ENCODE measurements at places on chromosomes 5 and 9.

- no peak for DNase-seq
These were observed 117.9 kb upstream of the NR5A1 start for GRCh38 chr9:124625087-124625486.

GRCh38 chr5:133363807-133364587 lies 248.3 kb downstream of the FSTL4 start:
- no peak for DNase-seq

GRCh38 chr5:180604271-180604670 lies 13.0 kb upstream of the SCGB3A1 start:
- DNase-seq: no peak

DNA sequence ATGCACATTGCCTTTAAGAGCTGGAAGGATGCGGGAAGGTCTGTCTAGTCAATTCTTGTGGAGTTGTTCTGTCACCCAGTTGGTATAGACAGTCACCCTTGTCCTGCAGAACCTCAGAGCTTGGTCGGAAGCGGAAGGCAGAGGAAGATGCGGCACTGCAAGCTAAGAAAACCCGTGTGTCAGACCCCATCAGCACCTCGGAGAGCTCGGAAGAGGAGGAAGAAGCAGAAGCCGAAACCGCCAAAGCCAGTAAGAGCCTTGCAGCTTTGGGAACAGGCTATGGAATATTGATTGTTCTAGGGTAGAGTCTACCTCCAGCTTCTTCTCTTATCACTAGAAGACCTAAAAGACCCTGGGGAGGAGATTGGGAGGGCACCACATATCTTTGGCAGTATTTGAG lies 6.5 kb downstream of the TCOF1 start:
- no peak for DNase-seq

DNA sequence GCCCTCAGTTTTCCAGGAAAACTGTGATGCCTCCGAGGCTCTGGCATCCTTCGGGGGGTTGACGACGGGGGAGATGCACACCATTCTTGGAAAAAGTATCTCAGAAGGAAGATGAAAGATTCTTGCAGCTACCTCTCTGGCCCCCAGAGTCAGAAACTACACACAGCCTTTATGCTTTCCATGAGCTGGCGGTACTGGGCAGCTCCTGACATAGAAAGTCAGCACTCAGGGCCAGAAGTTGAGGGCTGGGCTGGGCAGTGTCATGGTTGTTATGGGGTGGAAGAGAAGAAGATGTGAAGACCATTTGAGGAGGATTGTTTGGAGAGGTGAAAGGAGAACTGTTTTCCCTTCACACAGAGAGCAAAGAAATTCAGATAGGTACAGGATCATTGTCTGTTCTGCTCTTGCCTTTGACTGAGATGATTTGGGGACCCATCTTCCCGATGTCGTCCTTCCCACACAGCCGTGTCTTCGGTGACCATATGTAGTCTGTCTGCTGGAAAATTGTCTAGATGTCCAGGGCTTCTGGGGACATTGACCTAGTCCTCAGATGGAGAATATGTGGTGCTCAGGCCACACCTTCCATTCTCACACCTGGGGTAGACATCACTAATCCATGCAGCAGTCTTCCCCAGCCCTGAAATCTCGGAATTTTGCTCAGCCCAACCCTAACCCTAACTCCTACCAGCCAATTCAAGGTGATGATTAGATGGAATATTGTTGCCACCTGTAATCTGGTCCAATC lies 237.1 kb downstream of the CACNA1B start:
- no peak for DNase-seq

DNA sequence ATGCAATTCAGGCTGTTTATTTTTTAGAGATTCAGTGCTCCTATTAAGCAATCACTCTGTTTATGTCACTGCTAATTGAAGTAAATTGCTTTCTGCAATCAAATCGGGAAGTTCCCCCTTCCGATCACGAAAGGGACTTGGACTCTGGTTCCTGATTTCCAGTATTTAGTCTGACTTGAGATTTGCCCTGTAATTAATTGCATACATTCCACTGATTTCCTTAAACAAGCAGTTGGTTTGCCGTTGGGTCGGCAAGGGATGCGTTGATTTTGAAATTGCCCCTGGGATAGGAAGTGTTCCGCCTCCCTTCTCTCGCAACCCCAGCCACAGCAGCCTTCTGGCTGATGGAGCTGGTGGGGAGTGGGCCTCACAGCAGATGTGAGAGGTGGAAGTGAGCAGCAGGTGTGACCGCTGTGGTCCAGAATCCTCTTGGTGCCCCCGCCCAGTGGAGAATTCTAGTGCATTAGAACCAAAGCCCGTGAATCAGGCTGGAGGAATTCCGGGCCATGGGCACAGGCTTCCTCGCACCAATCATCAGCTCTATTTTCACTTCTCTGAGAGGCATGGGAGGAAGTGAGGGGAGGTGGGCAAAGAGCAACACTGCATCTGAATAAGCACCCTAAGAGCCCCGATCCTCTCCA lies 102.5 kb downstream of the SPRY4 start:
- no peak for DNase-seq

GRCh38 chr9:7226007-7226640 lies 468.4 kb downstream of the KDM4C start:
- no peak for DNase-seq

DNA sequence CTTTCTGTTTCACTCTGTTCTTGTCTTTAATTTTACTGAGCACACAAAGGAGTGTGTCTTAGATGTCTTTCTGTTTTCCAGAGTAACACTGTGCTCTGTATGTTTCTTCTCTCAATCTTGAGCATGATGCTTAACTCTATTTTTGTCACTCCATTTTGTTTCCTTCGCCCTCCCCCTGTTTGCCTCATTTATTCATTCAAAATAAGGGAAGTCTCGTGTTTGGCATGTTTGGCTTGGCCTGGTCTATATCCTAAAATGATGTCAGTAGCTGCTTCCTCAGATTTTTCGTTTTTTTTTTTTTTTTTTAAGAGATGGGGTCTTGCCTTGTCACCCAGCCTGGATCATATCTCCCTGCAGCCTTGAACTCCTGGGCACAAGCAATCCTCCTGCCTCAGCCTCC lies 22.0 kb downstream of the ZNF618 start:
- DNase-seq: no peak

DNA sequence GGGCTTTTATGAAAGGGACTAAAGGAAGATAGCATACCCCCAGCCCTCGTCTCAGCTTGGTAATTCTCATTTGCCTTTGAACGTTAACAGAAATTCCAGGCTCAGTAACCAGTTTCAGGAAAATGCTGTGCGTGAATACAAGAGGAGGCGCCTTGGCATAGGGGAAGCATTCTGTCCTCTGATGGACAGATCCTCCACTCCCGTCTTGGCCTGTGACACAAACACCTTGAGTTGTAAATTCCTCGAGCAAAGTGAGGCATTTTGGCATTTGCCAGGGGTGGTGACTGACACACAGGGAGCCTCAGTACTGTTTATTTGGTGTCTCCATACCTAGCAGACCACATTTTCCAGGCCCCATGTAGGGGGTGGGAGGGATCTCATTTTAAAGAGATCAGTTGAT lies 44.8 kb downstream of the APTX start:
- DNase-seq: no peak

DNA sequence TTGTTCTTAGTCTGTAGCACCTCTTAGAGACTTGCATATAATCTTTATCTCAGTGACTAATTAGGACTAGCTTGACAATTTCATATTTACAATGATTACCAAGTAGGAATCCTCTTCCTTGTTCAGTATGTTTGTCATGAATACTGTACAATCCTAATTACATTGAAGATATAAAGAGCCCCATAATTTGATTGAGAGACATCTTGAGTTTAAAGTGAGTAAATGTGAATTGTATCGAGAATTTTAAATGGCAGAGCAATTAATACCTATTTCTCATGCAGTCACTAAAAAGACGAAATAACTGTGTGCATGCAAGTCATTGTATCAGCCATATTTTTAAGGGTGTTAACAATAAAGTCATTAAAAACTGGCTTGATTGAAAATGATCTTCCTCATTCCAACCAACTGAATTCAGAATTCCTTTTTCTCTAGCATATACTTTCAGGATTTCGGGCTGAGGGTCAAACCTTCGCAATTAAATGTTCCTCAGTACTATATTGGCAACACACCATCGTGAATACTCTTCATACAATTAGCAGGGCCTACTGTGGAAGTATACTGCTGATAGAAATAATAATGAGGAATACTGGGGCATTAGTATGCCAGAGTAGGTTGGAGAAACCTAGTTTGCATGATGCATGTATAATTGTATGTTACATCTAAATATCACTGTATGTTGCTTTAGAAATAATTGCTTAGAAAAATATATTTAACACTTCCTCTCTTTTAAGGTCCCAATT lies 284.7 kb upstream of the TMEM161B start:
- DNase-seq: no peak

DNA sequence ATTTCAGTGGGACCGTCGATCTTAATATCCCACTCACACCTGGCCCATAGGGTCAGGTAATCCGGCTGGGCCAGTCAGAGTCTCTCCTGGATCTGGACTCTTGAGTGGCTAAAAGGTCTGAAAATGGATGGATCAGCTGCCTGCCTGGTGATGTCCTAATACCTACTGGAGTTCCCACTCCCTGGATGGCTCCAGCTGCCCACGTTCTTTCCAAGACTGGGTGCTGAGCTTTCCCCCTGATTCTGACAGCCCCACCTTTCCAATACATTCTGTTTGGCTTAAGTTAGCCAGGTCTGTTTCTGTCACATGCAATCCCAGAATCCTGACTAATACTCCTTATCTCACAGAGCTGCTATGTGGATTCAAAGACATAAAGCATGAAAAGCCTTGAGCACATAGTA lies 10.2 kb downstream of the SH3PXD2B start:
- no peak for DNase-seq

DNA sequence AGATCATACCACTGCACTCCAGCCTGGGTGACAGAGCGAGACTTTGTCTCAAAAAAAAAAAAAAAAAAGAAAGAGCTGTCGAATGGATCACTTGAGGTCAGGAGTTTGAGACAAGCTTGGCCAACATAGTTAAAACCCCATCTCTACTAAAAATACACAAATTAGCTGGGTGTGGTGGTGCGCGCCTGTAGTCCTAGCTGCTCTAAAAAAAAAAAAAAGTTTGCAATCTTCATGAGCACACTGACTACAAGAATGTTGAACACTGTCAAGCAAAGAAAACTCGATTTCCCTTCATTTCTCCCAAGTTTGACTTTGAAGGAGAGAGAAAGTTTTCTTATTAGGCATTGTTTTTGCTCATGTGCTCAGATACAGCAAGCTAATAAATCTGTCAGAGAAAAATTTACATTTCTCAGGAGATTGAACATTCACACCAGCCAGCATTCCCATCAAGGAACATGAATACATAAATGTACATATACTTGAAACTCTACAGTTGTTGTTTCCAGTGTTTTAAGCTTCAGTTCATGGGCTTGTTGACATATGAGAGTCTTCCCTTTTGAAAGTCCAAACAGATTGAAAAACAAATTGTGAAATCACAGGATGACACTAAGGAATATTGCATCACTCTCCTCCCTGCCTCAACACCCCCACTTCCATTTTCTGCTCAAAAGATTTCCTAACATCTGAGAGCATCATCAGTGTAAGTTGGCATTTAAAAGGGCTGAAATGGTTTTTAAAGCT lies 81.8 kb downstream of the ARRDC3 start:
- no peak for DNase-seq

GRCh38 chr5:88879724-88880123 lies 3.3 kb downstream of the MEF2C start:
- DNase-seq: no peak

DNA sequence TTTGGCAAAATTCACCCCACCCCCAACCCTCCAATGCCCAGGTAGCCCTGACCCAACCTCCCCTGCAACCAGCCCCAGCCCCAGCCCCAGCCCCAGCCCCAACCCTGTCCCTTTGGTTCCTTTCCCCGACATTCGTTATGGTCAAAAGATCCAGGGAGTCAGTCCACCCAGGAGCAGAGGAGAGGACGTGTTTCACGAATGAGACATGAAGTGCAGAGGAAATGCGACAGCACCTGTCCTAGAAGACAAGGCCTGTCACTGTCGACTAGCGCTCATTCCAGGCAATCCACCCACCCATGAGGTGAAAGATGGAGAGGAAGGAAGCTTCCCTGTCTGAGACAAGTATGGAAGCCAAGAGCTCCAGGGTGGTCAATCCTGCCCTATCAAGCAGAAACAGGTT lies 485.0 kb downstream of the SPATA31A7 start:
- DNase-seq: no peak

DNA sequence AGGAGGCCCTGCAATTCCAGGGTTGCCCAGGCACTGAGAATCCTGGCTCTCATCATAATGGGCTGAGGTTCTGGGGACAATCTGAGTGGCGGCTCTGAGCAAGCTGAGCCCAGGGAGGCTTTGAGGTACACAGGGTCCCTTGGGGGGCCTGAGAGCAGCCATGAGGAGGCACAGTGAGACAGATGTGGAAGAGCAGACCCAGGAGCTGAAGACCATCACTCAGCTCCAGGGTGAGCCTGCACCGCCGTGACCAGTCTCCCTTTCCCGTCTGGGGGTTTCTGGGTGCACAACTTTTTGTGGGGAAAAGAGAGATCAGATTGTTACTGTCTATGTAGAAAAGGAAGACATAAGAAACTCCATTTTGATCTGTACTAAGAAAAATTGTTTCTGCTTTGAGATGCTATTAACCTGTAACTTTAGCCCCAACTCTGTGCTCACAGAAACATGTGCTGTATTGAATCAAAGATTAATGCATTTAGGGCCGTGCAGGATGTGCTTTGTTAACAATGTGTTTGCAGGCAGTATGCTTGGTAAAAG lies at the start of gene CCDC183:
CCDC183 (plus strand) TSS at position 101 of the 537 bp plus-strand sequence; CDS start at position 161, 60 bp downstream.
- DNase-seq: no peak

- no peak for DNase-seq
These were observed 118.7 kb upstream of the TAF11L2 start for GRCh38 chr5:17379100-17379951.

DNA sequence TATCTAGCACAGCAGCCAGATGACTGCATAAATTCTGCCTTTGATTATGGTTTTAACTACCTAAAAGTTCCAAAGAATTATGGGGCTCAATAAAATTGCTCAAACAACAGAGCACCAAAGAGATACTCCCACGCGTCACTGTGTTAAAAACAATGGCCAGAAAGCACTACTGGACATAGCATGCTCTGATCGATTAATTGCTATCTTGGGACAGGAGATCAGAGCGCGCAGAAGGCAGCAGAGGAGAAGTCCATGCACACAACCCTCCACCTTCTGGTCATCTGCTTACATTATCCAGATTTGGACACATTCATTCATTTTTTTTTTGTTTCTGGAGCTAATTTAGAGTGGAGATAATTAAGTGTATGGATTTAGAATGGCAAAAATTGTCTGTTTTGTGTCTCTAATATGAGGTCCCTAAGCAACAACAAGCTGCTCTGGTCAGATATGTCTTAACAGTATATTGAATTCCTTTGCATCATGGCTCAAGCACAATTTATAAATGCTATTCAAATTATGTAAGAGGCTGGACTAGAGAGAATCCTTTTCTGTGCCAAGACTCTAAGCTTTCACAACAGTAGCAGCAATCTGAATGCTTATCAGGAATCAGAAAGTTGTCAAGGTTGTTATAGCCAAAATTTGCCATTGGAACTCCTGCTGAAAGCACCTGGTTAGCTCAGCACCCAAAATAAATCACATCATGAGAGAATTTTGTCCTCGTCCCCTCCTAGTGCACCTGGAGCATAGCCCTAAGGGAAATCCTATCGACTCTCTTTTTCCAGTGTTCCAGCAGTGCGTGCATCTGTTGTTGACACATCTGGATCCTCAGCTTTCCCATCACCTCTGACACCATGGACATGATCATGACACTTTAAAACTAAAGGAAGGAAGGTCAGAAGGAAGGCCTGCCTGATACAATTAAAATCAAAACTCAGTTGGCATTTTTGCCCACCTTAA lies 98.6 kb upstream of the HMHB1 start:
- DNase-seq: no peak

GRCh38 chr5:173648308-173648866 lies 31.9 kb upstream of the BOD1 start:
- DNase-seq: no peak

- DNase-seq: no peak
These were observed 325.8 kb upstream of the MEF2C start for GRCh38 chr5:89208811-89209210.
